ENCODE measurements at places on chromosomes 3 and 15.

DNA sequence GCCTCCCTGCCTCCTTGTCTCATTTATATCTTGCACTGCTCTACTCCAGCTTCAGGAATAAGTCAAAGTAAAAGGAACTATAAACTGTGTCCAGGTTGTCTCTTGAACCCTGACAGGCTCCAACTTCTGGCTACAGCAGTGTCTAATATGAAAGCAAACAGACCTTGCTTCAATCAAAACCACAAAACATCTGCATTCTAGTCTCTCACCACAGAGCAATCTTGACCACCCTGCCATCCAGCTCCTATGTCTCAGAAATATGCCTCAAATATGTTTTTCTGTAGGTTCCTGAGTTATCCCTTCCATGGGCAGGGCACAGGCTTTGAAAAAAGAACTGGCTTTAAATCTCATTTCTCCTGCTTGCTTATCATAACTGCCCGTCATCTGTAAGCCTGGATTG, 13.0 kb upstream of the RAMAC start:
- DNase-seq: no peak

DNA sequence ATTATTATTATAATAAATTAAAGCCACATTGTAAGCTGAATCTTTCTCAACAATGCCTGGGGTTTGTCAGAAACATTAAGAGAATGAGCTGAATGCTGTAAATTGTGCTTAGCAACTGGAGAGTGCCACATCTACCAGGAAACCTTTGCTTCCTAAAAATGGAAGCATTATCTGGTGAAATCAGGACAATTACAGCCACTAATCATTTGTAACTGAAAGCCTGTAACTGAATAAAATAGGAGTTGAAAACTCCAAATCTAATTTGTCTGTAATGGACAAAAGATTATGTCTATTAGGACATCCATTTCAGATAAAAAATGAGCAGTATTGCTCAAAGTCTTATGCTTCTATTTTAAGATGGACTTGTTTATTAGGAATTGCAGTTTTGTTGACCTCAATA, 32.2 kb downstream of the EIF1B start:
- no peak for DNase-seq

GRCh38 chr3:56899078-56899477, 97.3 kb upstream of the ARHGEF3 start:
- DNase-seq: no peak

DNA sequence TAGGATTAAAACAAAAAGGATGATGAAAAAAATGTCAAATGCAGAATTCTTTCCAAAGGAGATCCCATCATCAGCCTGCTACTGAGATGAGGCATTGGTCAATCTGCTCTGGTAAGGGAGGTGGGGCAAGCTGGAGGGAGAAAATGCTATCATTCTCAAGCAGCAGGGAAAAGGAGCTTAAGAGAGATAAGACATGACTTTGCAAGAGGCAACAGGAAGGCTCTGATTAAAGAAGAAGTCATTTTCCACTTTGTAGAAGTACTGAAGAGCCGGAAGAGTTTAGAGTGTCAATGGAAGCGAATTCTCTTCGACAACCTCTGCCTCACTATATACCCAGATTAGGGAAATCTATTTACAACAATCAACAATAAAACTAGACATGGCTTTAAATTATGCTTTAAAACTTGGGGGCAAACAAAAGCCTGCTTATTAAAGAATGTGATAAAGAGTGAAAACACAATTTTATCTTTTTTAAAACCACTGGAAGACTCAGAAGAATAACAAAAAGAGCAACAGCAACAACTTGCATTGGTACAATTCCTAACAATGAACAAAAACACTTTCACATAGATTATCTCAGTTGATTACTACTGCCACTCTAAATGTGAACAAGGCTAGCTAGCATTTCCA, 81.8 kb upstream of the NANOGP8 start:
- DNase-seq: no peak

DNA sequence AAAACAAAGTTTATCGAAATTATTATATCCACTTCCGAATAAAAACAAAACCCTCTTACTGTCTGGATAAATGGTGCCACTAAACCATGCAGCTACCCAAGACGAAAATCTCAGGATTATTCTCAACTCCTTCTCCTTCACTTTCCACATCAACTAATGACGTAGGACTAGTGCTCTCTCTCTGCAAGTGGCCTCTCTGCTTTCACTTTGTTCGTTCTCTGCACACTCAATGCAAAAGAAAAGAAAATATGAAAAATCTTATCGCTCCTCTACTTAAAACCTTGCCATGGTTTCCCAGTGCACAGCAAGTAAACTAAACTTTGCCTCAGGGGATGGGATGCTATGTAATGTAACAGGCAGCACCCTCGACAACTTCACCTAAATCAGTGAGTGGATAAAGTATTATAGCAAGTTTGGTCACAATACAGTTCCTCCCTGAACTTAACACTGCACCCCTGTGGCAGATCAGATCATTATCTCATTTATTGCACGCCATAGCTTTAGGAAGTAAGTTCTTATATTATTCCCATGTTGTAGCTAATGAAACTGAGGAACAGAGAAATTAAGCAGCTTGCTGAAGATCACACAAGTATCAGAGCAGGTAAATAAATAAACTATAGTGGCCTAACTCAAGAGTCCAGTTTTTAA, 262.7 kb upstream of the GADL1 start:
- DNase-seq: no peak

DNA sequence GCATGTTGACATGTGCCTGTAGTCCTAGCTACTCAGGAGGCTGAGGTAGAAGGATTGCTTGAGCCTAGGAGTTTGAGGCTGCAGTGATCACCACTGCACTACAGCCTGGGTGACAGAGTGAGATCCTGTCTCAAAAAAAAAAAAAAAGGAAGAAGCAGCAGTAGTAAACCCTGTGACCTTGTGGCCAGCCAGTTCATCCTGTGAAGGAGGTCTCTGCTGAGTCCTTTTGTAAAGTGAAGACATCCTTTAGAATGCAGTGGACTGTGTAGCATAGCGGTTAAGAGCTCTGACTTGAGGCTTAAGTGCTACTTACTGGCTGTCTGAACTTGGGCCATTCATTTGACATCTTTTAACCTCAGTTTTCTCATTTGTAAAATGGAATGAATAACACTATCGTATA, 8.3 kb downstream of the EXOSC7 start:
- peak; percentile 56 for DNase-seq

DNA sequence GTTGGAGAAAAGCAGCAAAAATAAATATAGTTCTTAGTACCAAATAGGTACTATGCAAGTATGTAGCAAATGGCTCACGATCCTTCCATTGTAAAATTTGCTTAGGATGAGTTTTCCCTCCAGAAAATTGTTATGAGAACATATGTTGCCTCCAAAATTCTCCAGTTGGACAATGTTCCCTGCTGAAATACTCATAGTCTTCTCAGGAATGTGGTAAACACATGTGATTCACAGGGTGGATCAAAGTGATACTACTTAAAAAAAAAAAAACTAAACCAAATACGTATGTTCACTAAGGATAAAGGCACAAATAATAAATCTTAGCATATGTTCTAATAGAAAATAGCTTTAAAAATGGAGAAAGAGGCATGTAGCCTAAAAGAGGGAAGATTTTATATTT, 84.3 kb upstream of the ZNF385D start:
- DNase-seq: no peak

GRCh38 chr3:188470508-188471130, 316.7 kb downstream of the LPP start:
- DNase-seq: no peak

DNA sequence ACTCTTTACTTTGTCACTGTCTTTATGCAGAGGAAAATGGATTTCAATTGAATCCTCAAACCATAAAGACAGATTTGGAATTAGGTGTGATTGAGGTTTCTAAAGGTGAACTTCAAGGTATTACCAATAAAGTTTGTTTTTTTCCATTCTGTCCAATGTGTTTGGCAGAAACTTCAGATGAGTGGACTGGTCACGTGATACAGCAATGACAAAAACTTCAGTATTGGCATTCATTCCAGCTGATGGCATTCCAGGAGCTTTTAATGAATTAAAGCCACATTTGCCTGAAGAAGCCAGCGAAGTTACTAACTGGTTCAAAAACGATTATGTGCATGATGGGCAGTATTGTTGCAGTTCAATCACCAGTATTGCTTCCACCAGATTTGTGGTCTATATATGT, 4.5 kb upstream of the MASP1 start:
- no peak for DNase-seq

DNA sequence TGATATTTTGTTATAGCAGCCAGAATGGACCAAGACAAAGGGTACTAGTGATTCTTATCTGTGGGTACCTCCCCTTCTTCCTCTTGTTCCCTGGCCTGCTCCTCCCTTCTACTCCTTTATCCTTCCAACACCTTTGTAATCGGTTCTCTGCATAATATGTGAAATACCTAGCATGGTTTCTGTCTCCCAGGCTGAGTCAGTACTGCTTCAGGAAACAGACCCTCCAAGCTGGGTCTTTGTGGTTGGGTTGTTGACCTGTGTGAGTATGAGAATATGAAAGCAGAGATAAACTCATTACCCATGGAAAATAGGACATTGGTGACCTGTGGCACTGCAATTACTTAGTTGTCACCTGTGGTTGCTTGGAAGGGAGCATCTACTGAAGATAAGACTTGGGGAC, 69.3 kb upstream of the KLF13 start:
- no peak for DNase-seq

GRCh38 chr3:60920519-60920918, 330.7 kb downstream of the FHIT start:
- no peak for DNase-seq

DNA sequence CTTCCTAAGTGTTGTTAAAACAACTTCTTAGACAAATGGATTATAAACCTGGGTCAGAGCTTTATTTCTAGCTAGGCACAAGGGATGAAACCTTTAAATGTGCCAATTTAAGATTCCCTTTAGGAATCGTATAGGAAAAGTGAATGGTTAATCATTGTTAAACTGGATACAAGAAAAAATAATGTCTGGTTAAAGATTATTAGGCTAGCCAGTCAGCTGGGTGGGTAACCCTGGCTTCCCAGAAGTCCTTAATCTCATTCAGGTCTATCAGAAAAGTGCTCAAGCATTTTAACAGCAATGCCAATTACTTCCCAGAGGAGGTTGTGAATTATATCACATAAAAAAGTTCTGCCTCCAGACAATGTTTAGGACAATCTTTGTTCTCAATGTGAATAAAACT, 37.6 kb downstream of the NANOGP8 start:
- DNase-seq: no peak

DNA sequence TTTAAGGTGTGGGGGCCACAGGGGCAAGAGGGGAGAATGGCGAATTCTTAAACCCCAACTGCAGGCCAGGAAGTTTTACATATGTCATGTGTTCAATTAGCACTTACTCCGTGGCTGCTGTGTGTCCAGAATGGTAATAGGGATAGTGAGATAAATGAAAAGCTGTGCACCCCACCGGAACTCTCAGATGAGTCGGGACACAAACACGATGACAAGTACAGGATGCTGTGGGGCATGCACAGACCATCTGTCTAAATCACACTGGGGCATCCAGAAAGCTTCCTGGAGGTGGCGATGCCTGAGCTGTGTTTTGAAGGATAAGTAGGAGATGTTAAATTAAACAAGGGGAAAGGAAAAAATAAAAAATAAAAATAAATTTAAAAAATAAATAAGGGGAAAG, 18.3 kb upstream of the TMEM158 start:
- DNase-seq: no peak

GRCh38 chr3:17494117-17494809, 248.2 kb downstream of the TBC1D5 start:
- DNase-seq: no peak

GRCh38 chr3:46930945-46931403, 45.6 kb downstream of the CCDC12 start:
- no peak for DNase-seq

DNA sequence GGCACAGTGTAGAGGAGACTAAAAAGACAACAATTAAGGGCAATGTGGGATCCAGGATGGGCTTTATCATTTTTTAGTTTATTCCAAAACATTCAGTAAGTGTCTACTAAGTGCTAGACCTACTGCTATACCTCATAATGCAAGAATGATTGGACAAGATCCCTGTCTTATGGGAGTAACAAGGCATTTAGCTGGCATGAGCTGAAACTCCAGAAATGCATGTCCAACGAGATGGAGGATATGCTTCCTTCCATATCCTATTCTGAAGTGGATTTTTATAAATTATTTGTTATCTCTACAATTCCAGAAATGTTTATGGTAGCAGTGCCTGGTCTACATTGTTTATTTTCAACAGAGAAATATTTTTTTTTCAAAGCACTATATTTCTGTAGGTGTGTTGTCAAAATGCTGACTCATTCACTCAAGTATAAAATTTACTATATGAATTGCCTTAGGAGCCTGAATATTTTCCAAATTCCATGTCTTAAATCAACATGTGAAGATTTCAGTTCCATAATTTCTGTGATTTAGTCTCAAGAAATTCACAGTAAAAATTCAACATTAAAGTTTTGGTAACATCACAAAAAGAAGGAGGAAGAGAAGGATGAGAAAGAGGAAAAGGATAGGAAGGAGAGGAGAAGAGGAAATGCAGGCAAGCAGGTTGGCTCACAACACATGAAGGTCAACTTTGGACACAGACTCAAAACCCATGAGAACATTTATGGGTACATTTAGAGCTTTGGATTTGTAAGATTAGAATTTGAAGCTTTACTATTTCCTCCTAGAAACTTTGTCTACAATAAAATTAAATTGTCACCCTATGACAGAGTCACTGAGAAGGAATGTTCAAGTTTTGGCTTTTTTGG, 88.6 kb downstream of the P3H2 start:
- no peak for DNase-seq

DNA sequence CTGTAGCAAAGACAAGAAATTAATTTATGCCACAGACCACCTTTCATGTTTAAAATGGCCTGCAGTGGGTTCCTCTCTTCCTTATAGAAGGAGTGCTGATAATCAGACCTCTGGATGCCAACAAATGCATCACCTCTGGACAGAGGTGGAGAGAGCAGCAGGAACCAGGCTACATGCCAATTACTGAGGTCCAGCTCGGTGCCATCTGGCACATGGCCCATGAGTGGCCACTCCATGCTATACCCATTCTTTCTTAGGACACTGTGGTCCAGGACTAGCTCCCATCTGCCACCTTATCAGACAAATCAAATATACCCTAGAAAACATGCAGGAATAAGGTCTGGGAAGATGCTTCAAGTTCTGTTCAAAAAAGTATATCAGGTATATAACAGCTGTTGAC, 60.7 kb downstream of the TBC1D2B start:
- DNase-seq: no peak

DNA sequence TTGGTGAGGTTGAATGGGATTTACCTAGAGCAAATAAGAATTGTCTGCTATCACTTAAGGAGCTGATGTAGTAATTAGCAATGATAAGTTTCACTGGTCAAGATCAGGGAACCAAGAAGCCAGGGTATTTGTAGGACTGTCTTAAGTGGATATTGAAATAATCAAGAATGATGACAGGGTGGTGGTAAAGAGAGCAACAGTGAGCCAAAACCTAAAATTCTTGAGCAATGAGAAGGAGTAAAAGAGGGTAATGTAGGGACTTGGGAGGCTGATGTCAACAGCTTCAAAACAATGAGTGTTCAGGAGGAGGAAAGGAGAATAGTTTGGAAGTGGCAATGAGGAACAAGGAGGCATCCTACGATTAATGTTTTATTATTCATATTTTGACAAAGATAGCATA, 31.5 kb upstream of the SLC2A2 start:
- no peak for DNase-seq

GRCh38 chr15:80326270-80326669, 74.3 kb upstream of the CTXND1 start:
- DNase-seq: no peak

All from CD8-positive, alpha-beta T cell (primary cell).